ENCODE measurements at places on chromosomes 2 and 18. TPM values are rescaled to one million over a fixed set of nuclear protein-coding genes. Genes with fewer than 3 reads are reported as not detected.

STK16 gene
- total RNA-seq, result 36.5 TPM

SPP2 gene
- total RNA-seq, result not detected

CNRIP1 gene
- total RNA-seq, result not detected

CPO gene
- not detected for total RNA-seq

POTEI gene
- total RNA-seq, result not detected

RAB6D gene
- total RNA-seq, result 0.07 TPM

VWA3B gene
- total RNA-seq, result not detected

EHD3 gene
- 12.4 TPM for total RNA-seq

NAGK gene
- 81.9 TPM for total RNA-seq

AQP4 gene
- total RNA-seq, result not detected

CYTIP gene
- total RNA-seq, result not detected

CAD gene
- 50.5 TPM for total RNA-seq

IKZF2 gene
- 8.1 TPM for total RNA-seq

SAG gene
- total RNA-seq, result not detected

SERPINB3 gene
- total RNA-seq, result 0.88 TPM

MAP3K19 gene
- not detected for total RNA-seq

WDSUB1 gene
- 5.7 TPM for total RNA-seq

RAB17 gene
- 0.75 TPM for total RNA-seq

SETBP1 gene
- 9.8 TPM for total RNA-seq

PLEK gene
- total RNA-seq, result not detected

SLC8A1 gene
- total RNA-seq, result 19.9 TPM

HRH4 gene
- 0.04 TPM for total RNA-seq

ANKRD53 gene
- total RNA-seq, result 0.24 TPM

PRSS56 gene
- not detected for total RNA-seq

LCT gene
- not detected for total RNA-seq

PPP1R1C gene
- total RNA-seq, result 7.3 TPM

SKOR2 gene
- not detected for total RNA-seq

OSR1 gene
- 0.18 TPM for total RNA-seq

IL1RL2 gene
- total RNA-seq, result 1.7 TPM

BIN1 gene
- 30.6 TPM for total RNA-seq

CLEC4F gene
- total RNA-seq, result not detected

ACVR1C gene
- 0.07 TPM for total RNA-seq

NXPH2 gene
- total RNA-seq, result not detected

HOXD8 gene
- total RNA-seq, result 6.5 TPM

ZBTB14 gene
- 9.4 TPM for total RNA-seq

RAB11FIP5 gene
- total RNA-seq, result 39.2 TPM

EMILIN1 gene
- 0.37 TPM for total RNA-seq

SATB2 gene
- 2.8 TPM for total RNA-seq
